ENCODE measurements at places on chromosomes 16 and 17.

GRCh38 chr17:1304962-1305563, 25.6 kb downstream of the TRARG1 start:
- DNase-seq, result no peak

- peak; percentile 66 for DNase-seq
Measured at GRCh38 chr17:42405963-42406495, 17.0 kb downstream of the CAVIN1 start.

DNA sequence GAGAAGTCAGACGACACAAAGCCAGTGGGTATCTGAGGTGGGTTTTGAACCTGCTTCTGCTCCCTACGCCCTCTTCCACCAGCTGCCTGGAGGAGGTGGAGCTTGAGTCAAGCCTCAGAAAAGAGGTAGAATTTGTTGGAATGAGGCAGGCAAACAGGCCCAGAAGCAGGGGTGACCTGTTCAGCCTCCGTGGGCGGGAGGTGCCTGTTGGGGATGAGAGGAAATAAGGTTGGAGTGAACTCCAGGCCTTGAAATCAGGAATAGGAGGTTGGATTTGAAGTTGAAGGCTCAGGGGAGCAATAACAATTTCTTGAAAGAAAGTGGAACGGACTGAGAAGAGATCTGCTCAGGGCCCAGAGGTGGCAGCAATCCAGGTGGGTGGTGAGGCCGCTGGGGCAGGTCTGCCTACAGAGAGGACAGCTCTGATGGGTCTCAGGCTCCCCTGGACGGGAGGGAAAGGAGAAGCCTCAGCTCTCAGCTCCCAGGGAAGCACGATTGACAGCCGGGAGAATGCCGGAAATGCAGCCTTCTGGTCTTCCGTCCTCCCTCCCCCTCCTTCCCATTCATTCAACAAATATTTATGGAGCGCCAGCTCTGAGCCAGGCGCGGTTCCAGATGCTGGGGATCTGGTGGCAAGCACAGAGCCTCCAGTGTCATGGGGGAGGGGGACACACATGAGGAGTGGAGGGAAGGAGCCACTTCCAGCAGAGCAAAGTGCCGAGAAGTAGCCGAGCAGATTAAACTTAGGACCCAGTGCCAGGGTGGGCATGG, 61.9 kb upstream of the CIBAR2 start:
- DNase-seq, result no peak

- no peak for DNase-seq
Measured at GRCh38 chr17:14840616-14841231, 424.4 kb downstream of the PMP22 start.

- no peak for DNase-seq
Measured at GRCh38 chr17:78769196-78769773, 12.8 kb downstream of the CYTH1 start.

- DNase-seq, result peak; percentile 12
Measured at GRCh38 chr17:44911133-44912001, 3.9 kb downstream of the GFAP start.

DNA sequence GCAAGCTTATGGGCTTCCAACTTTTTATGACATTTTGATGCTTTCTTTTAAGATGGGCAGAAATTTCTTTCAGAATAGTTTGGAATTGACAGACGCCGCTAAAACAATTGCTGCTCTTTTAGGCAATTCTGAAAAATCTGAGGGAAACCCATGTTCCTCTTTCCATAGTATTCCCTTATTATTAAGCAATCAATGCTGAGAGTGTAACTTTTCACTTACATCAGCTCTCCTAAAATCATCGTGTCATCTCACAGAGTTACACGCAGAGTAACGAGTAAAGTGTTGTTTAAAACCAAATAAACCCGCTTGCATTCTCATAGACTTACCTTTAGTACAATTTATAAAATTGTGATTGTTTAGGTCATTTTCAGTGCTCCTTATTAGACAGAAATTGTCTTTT, 150.6 kb downstream of the MAF start:
- DNase-seq, result no peak
